Kidney capillary endothelial cell (primary cell): ENCODE measurements at places on chromosomes 1 and 21.

DNA sequence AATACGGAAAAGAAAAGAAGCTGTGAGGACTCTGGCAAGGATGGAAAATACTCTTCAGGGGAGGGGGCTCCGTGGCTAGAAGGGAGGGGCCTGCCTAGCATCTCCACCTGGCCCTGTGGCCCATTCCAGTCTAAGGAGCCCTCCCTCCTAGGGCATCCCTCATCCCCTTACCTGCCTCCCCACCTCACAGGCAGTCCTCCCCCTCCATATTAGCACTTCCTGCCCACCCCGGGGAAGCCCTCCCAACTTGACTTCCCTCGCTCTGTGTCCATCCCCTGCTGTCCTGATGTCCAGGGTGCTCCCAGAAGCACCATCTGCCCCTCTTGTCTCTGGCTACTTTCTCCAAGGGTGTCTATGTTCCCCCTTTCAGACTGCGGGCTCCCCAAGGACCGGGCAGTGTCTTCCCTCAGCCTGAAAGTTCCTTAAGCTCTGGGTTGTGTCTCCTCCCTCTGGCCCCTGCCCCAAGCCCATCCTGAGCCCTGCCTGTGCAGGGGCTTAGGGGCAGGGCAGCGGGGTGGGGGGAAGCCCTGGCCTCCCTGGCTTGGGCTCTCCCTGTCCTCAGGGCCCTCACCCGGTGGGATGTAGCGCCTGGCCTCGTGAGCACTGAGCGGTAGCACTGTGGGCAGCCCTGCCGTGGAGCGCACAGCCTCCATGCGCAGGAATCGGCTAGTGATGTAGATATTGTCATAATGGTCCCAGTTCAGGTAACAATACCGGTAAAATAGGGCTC is 3.9 kb downstream of the DCST2 start:
- no peak for DNase-seq

GRCh38 chr1:44565259-44565750 is 109.0 kb downstream of the TMEM53 start:
- no peak for DNase-seq

DNA sequence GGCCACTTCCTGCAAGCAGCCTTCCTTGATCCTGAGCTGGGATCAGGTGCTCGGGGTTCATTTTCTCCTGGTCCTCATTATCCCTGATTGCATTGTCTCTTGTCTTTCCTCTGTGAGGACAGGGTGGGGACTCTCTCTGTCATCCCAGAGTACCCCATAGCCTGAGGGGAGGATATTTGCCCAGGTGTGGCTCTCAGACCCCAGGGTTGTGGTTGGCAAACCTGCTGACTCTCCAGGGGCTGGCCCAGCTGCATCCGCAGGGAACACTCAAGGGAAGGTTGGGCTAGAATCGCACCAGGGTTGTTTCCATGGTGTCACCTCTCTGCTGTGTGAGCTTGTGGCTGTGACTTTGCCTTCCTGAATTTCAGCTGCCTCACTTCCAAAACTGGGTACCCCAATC is 276.8 kb upstream of the C1orf174 start:
- no peak for DNase-seq

DNA sequence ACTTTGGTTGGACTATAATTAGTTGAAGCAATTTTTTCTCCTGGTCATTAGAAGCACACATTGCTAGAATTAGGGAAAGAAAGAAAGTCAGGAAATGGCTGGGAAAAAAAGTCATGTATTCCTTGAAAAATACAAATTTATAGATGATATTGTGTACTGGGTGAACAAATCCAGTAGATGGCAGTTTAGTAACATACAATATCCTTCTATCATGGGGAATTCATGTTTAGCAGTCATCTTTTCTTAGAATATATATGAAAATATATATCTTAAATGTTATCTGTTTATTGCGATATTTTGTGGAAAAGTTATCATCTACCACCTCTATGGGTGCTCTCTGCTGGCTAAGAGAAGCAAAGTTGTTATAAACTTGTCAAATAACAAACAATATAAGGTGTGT is 13.1 kb upstream of the ZRANB2 start:
- DNase-seq, result peak; percentile 41

DNA sequence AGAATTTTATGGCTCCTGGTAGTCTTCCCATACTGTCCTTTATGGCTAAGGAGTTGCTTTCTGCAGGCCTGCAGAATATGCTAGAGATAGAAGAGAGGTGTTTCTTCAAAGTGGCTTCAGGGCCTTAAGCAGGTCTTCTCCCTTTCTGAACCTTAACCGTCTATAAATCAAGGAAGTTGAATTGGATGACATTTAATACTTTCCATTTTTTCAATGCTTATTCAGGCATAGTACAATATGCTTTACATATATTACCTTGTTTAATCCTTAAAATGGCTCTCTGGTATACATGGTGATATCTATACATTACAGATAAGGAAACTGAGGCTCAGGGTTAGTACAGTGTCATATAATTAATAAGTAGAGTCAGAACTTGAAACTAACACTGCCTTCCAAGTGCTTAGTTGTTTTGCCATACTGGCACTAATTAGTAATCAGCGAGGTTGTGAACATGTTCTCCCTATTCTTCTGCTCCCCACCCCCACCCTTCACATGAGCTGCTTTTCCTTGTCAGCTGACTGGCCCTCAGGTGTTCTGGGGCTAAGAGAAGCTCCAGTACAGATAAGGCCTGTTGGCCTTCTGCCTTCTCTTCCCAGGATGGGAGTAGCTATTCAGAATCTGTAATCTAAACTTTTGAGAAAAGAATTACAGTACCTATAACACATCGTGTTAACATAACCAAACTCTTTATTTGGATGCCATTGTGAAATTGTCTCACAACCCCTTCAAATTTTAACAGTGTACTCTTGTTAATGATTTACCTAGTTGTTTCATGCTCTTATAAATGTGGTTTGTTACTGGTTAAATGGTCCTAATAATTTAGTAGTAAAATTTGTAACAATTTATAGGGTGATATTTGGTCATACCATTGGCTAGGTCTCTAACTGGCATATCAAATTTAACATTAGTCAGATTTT is 13.6 kb downstream of the NFYC start:
- DNase-seq, result no peak

GRCh38 chr1:53165408-53165961 is 23.0 kb upstream of the SLC1A7 start:
- DNase-seq, result no peak

DNA sequence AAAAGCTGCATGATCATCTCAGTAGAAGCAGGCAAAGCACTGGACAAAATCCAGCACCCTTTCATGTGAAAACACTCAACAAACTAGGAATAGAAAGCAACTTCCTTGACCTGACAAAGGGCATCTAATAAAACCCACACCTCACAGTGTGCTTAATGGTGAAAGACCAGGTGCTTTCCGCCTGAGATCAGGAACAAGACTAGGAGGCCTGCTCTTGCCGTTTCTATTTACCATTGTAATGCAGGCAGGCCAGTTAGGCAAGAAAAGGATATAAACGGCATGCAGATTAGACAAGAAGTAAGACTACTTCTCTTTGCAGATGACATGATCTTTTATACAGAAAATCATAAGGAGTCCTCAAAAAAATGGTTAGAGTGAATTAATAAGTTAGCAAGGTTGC is 37.2 kb downstream of the SLC37A1 start:
- DNase-seq, result no peak
